ENCODE measurements at places on chromosomes 5 and 9.

DNA sequence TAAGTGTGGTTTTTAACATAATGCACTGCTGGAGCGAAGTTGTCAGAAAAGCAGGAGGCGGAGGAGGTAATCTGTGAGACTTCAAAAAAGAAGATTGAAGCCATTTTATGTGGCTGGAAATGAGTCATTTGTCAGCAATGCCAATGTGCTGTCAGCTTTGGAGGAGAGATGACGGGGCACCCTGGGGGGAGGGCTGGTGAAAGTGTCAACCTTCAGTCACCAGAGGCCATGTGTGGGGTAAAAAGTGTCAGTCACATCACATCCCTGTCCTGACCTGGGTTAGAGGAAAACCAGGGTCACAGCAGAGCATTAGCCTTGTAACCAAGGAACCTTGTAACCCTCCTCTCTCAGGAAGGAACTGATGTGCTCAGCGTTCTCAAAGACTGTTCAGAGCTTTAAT, 59.1 kb downstream of the TLR4 start:
- no peak for DNase-seq

- no peak for DNase-seq
These were observed 218.5 kb downstream of the SPOCK1 start for GRCh38 chr5:137280656-137281055.

GRCh38 chr9:93254061-93254481, 70.1 kb downstream of the WNK2 start:
- DNase-seq, result no peak

DNA sequence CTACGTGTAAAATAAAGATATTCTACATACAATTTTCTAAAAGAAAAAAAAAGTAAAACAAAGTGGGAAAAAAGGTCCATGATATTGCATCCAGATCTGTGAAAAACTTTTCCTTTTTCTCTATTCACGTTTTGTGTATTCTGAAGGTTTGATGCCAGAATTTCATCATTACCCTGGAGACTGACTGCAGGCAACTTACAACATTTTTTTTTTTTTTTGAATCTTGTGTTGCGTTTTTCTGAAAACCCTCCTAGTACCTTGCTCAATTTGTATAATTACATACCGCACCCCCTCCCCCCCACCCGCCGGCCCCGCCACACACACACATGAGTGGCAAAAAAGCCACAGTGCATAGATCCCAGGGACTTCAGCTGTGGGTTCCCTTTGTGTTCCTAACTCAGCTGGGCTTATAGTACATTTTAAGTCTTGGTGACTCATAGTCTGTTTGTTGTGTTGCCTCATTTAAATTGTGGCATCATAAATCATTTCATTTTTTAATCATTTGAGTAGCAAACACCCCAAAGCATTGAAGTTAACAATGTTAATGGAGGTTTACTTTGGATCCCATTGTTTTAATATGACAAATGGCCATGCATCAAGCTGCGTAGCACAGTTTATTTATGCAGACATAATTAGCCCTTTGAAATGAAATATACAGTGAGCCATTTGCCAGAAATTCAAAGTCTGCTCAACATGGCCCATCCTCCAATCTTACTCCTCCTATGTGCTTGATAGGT, 36.0 kb downstream of the PRDM6 start:
- DNase-seq, result no peak

DNA sequence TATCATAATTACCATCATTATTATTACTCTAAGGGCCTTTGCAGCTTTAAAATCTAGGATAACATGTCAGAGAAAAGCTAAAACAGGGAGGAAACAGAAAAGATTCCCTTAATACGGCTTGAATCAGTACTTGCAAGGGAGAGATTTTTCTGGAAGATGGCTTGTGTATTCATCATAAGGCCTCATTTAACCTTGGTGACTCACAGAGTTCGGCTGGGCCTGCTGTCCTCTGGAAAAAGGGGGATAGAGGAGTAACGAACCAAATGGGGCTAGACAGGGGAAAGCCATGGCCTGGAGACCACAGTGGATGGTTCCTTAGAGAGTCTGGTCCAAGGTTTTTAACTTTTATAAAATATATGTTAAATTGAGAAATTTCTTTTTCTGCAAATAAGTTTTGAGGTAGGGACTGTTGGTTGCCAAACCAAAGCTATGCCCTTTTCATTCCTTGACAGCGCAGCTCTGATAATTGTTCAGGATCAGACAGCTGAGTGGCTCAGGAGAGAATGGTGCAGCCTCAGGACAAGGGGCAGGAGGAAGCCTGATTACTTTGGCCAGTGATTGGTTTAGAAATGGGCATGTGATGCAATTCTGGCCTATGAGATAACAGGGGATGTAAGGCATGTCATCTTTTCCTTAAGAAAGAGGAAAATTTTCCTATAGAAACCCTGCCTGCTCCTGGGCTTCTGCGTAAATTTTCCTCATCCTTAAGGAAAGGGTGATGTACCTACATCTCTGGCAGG, 25.6 kb upstream of the GSN start:
- DNase-seq, result no peak

- no peak for DNase-seq
These were observed 453.3 kb downstream of the KIF4B start for GRCh38 chr5:155466851-155467250.

DNA sequence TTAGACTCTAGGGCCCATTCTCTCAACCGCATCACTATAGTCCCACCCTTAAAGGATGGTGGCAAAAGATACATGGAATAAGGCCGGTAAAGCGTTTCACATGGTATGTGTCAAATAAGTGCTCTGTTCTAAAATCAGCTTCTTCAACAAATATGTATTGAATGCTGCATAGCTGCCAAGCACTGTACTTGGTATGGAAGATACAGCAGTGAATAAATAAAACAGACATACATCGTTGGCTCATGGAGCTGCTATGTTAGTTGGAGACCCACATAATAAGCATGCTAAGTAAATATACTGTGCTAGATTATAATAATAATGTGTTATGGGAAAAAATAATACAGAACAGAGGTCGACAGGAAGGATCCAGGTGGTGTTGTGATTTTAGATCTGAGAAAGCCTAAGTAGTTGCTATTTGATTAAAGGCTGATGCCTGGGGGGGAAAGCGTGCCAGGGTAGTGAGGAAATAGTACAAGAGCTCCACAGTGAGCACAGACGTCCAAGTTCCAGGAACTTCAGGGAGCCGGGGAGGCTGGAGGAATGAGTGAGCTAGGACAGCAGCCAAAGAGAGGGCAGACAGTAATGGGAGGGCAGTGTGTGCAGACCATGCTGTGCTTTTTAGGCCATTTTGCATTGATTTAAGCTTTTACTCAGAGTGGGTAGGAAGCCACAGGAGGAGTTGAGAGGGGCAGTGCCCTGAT, 93.7 kb downstream of the JAKMIP2 start:
- DNase-seq, result no peak

DNA sequence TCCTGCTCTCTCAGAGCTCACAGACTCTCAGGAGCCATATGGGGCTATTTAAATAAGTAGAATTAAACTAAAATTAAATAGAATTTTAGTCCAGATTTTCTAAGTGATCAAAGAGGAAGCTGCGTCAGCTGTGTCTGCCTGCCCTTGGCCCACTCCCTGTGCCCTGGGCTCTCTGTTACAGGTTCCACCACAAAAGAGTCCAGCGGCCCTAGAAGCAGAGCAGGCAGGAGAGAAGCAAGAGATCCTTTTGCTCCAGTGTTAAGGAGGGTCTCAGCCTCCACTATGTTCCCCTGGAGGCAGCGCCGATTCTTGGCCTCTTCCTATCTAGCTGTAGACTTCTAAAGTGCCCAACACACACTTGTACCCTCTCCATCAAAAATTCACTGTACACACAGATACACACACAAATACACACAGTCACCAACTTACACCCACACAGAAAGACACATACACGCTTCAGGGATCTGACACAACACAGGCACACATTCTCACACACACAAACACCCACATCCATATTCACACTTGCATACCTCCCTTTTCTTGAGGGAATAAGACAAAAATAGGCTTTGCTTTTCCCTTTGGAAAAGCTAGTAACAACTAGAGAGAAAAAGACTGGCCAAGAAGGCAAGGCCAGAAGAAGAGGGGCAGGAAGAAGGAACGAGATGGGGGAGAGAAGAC, 5.5 kb upstream of the TNIP1 start:
- DNase-seq, result no peak

- no peak for DNase-seq
These were observed 67.9 kb upstream of the TNFSF8 start for GRCh38 chr9:114998326-114998725.

GRCh38 chr5:3993856-3994473, 398.3 kb downstream of the IRX1 start:
- no peak for DNase-seq

GRCh38 chr9:107713470-107713869, 223.9 kb upstream of the KLF4 start:
- DNase-seq, result no peak

- no peak for DNase-seq
These were observed at the start of gene GZMA for GRCh38 chr5:55102348-55102747. Gene GZMA (plus strand): TSS chr5:55102646. CDS start chr5:55102683, 37 bp downstream.

All from ecto neural progenitor cell (in vitro differentiated cells).